ENCODE measurements at places on chromosomes 2 and 18. TPM values are rescaled to one million over a fixed set of nuclear protein-coding genes. Genes with fewer than 3 reads are reported as not detected.

DNA sequence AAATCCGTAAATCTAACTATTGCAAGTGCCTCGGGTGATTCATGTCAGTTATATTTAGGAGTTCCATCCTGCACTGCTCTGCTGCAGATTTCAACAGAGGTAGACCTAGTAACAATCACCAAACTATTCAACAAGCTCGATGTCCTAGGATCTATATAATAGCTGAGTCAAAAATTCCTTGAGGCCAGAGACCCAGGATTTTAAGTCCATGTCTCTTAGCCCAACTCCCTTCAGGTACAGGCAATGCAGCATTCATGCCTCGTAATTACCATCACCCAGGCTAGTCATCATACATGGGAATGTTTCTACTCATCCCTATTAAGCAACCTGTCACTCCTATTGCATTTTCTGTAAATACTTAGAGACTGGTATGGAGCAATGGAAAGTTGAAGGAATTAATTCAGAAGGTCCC lies 729 bp downstream of the TM4SF20 start:
- no peak overlapping the region for H3K4me3 ChIP-seq
- H3K27me3 ChIP-seq, result no peaks in the 10 kb centered on the region
- H3K27ac ChIP-seq, result no peak overlapping the region
- no peaks in the 10 kb centered on the region for H3K4me1 ChIP-seq
- H3K36me3 ChIP-seq, result no peaks in the 10 kb centered on the region

CAPN10 gene
- 62.8 TPM for polyA plus RNA-seq

RNF152 gene
- 1.1 TPM for polyA plus RNA-seq

ONECUT2 gene
- not detected for polyA plus RNA-seq

GPR155 gene
- 8.5 TPM for polyA plus RNA-seq

PLEK gene
- not detected for polyA plus RNA-seq

DNA sequence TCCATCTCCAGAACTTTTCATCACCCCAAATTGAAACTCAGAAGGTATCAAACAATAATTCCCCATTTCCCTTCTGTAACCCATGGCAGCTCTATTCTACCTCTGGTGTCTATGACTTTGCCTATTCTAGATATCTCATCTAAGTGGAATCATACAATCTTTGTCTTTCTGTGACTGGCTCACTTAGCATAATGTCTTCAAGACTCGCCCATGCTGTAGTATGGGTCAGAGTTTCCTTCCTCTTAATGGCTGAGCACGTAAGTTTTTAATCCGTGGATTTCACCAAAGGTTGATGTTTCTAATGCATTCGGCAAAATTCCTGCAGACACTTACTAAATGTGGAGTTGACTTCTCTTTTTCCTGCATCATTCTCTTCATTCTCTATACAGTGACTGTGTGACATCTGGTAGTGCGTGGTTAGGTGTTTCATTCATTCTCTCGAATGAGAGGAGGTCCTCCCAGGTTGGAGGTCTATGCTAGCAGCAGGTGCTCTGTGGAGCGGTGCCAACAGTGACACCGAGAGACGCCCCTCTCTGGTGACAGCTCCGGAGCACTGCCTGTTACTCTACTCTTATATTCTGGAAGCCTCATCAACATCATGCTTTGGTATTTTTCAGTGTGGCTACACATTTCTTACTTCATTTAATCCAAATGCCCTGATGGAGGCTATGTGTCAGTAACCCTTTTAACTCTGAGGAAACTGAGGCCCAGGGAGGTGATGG lies 50.1 kb downstream of the ATOH8 start:
- no peak overlapping the region for H3K4me3 ChIP-seq
- no peaks in the 10 kb centered on the region for H3K4me1 ChIP-seq
- H3K27ac ChIP-seq, result no peak overlapping the region
- no peaks in the 10 kb centered on the region for H3K27me3 ChIP-seq

- H3K4me3 ChIP-seq, result no peak overlapping the region
- H3K27ac ChIP-seq, result no peak overlapping the region
- H3K27me3 ChIP-seq, result no peaks in the 10 kb centered on the region
- peaks cover 14% of the 10 kb centered on the region for H3K4me1 ChIP-seq
- no peaks in the 10 kb centered on the region for H3K36me3 ChIP-seq
- no peak for DNase-seq
Observed at GRCh38 chr2:164920430-164920829, 34.9 kb downstream of the SLC38A11 start.

SERPINB13 gene
- not detected for polyA plus RNA-seq

C2orf15 gene
- polyA plus RNA-seq, result 5.9 TPM

Data from cardiac muscle cell (in vitro differentiated cells and primary cell).